ENCODE measurements at places on chromosomes 11 and 22.
A peak's percentile ranks its signal among the peaks of the same experiment; 100 is the strongest.

- no peak for DNase-seq
Measured at GRCh38 chr22:23700706-23701105, 9.9 kb downstream of the RGL4 start.

DNA sequence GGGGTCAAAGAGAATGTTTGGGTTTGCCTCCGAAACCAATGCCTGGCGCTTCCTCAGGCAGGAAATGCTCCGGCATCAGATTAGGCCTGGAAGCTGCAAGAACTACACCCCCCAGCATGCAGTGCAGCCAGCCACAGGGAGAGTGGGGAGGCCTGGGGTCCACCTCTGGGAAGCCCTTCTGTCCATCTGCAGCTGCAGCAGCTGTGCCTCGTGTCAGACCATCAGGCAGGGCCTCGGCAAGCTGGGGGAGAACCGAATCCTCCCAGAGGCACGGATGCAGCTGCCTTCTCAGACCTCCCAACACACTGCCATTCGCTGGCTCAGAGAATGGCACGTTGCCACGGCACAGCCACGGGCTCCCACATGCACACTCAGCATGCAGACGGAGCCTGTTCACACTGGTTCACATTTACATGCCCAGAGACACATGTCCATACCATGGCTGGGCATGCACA is 57.4 kb downstream of the NECTIN1 start:
- no peak for DNase-seq

- DNase-seq: peak; percentile 41
Measured at GRCh38 chr22:36386900-36387708, 663 bp downstream of the MYH9 start.

GRCh38 chr11:86383041-86383955 is 8.6 kb downstream of the CCDC81 start:
- DNase-seq: no peak

DNA sequence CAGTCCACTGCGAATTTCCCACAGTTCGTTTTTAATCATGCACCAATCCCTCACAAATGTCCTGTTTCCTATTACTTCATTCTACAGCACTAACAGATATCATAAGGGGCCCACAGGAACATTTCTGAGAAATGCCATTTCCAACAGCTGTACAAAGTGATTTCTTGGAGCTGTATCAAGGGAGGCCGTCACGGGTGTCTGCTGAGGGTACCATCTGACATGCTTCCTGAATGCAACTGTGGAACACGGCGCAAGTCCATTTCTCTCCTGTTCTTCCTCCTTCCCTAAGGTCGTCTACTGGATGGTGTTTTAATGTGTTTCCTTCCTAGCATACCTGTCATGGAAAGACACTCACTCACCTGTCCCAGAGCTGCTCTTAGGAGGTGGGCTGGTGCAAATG is 320.7 kb downstream of the LARGE1 start:
- no peak for DNase-seq

- DNase-seq: no peak
Measured at GRCh38 chr22:38776086-38776485, 17.9 kb downstream of the DNAL4 start.

DNA sequence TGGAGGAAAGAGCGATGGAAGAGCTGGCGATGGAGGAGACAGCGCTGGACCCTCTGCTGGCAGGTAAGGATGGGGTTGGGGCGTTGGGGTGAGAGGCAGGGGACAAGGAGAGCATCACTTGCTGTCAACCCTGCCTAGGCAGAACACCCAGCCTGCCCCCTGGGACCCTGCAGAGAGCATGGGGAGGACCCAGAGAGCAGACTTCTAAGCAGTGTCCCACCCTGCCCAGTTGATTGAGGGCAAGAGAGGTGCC is 111.6 kb upstream of the ANO1 start:
- DNase-seq: no peak

DNA sequence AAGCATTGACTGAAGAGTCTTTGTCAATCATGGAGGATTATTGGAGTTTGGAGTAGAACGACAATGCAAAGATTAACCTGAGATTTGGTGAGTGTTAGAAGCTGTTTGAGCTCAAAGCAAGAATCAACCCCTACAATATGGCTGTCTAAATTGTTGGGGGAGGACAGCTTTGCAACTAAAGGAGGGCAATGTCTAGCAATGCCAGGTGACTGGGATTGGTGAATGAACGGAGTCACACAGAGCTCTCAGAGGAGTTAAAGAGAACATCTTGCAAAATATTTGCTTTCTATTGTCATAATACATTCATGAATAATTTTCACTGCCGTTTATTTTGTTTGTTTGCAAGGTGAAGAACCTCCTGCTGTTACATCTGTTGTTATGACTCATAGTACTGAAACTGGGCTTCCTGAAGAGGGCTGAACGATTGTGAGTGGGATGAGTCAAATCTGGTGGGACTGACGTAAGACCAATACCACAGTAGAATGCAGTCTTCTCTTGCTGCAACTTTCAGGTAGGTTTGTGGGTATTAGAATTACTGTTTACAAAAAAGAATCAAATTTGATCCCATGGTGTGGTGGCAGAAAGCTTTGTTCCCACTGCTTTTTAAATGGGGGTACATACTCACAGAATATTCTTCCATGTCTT is 281.9 kb downstream of the CADM1 start:
- DNase-seq: peak; percentile 91

DNA sequence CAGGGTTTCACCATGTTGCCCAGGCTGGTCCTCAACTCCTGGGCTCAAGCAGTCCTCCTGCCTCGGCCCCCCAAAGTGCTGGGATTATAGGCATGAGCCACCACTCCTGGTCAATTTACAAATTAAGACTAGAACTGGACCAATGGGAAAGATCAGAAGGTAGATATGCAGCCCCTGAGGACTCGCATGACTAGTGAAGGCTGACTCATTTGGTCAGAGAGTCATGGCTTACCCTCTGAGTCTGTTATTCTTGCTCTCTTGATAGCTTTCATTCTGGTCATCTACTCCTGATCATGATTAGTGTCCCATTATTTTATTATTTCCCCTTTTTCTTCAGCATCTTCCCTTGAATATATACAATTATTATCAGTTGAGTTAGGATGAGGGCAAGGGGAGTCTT is 2.7 kb upstream of the LDHAL6A start:
- no peak for DNase-seq

Data from SW480 (cell line).